ENCODE measurements at places on chromosomes 7 and 10.
A peak's percentile ranks its signal among the peaks of the same experiment; 100 is the strongest.

DNA sequence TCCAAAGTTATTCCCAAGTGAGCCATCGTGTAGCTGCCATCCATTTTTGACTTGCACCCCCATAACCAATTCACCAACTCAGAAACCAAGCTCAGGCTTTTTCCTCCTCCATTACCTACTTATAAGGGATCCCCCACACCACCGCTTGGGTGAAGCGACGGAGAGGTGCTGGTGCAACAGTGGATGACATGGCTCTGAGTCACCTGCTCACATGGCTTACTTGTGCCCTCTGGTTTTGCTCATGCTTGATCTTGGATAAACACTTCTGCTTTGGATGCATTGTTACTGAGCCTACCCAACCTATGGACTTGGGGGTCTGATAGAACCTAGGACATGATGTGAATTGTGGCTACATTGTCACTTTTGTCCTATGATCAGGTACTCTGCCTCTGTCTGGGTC is 12.0 kb upstream of the AKR1B1 start:
- DNase-seq = no peak

- no peak for DNase-seq
Measured at GRCh38 chr10:26213157-26213800, 3.3 kb upstream of the GAD2 start.

GRCh38 chr7:75537731-75538130 is 45.6 kb downstream of the SPDYE5 start:
- no peak for DNase-seq

GRCh38 chr10:29191674-29192073 is 97.2 kb upstream of the LYZL1 start:
- DNase-seq = no peak

GRCh38 chr7:105916603-105917002 is 40.2 kb upstream of the ATXN7L1 start:
- DNase-seq = no peak

DNA sequence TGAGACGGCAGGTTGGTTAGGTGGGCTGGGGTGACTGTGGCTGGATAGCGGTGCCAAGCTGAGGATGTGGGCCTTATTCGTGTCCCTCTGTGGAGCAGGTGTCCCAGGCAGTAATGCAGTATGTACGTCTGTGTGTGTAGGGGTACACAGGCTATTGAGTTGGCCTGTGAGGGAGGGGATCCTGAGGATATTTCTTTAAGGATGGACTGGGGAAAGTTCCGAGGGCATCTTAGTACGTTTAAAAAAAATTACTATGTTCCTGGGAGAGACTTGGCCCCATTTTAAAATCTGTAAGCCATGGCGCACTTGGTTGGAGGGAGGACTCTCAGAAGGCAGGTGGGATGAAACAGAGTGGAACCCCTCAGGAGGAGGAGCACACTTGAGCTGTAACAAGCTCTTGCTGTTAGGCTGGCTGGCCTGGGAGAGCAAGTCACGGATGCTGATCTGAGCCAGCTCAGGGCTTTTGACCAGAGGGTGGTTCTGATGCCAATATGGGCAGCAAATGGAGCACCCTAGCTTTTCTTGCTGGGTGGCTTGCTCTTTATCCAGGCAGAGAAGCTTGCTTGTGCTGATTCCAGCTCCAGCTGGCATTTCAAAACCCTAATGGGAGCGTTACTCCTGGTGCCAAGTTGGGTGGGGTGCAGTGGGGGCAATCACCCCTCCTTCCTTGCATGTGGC is 765 bp downstream of the WBP1L start:
- no peak for DNase-seq

DNA sequence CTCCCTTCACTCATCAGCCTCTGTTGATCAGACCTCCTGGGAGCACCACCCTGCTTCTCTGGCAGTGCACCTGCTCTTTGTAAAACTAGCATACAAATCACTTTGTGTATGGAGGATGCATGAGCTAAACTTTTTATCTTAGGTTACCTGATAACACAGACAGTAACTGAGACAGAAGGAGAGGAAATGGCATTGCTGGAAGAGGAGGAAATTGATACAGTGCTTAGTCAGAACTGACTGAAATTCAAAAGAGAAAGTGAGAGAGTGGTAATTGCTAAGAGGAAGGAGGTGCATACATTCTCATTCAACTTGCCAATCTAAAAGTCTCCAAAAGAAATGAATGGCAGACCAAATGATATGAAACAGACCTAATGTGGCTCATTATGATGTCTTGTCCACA is 1120.7 kb downstream of the GATA3 start:
- no peak for DNase-seq

DNA sequence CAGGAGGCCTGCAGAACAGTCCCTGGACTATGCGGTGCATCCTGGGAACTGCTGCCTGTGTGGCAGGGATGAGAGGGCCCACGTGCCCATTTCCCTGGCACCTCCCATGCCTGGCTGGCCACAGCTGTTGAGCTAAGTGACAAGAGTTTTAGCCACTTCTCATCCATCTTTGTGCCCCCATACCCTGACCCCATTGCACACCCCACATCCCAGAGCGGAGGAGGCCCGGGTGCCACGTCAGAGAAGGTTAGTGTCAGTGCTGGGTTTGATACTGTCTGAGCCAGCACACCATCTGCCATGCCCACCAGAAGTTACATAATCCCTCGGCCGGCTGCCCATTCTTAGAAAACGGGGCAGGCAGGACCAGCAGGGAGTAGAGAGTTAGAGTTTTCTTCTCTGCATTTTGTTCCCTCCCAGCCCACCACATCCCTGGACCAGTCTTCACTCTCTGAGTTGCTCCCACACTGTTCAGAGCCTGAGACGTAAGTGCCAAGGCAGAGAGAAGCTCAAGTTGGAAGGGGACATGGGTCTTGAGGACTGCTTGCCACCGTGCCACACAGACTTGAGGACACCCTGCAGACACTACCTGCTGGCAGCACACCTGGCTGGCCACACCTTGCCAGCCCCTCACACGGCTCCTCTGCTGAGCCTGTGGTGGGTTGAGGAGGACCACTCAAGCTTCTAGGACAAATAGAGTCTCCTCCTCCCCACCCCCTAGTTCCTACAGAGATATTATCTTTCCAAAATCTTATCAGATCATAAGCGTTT is 13.1 kb downstream of the UNC5B start:
- no peak for DNase-seq

- no peak for DNase-seq
Measured at GRCh38 chr10:133471300-133472109, 17.8 kb downstream of the SCART1 start.

DNA sequence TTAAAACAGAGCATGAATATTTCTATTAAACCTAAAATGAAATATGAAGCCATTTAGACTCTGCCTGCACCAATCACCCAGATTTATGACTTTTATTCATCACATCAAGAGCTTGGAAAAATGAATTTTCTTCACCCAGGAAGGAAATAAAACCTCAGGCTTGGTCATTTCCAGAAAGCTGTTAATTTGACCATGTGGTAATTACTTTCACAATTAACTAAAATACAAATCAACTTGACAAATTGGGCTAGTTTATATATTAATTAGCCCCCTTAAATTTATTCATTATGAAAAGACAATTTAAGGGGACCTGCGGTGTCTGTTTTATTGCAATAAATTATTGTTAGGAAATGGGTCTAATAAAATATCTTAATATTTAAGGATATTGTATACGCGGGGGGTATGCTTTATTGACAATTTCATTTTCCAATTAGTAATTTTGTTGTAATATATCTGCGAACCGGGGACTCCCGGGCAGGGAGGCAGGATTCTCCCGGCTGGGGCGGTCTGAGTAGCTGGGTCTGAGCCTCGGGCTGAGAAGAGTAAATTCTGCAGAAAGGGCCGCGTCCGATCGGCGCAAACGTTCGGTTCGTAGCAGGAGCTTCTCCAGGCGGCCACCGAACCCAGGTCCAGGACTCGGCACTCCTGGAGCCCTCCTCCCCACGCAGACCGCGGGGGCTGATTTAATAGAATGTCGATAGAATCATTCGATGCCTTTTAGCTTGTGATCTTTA is 9.4 kb upstream of the MNX1 start:
- DNase-seq = no peak

DNA sequence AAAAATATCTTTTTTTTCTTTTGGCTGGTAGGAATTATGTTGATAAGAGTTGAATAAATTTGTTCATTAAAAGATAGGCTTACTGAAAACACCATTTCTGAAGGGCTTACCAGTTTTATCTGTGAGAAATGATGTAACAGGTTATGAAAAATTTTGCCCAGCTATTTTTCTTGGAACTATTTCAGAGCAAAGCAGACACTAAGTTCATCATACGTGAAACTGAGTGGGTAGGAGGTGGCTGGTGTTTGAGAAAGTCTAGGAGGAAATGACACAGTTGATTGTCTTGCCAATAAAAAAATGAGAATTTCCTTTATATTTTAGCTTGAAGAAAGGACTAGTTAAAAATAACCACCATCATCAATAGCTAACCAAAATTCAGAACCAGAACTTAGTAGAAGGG is 6.2 kb upstream of the MRC1 start:
- DNase-seq = no peak

- no peak for DNase-seq
Measured at GRCh38 chr7:63521-64021, 128.8 kb upstream of the FAM20C start.

DNA sequence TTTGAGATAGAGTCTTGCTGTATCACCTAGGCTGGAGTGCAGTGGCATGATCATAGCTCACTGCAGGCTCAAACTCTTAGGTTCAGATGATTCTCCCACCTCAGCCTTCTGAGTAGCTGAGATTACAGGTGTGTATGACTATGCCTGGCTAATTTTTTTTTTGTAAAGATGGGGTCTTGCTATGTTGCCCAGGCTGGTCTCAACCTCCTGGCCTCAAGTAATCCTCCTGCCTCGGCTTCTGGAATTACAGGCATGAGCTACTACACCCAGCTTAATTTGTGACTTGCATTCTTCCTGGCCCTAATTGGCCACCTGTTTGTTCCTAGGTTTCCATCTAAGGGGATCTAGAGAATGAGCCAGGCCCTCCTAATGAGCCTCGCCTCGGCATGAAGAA is 9.3 kb downstream of the ARHGAP22 start:
- DNase-seq = no peak

GRCh38 chr7:48035301-48035966 is at the start of gene C7orf57:
C7orf57 (plus strand) TSS chr7:48035543; CDS start chr7:48036309, 766 bp downstream.
- peak; percentile 41 for DNase-seq

DNA sequence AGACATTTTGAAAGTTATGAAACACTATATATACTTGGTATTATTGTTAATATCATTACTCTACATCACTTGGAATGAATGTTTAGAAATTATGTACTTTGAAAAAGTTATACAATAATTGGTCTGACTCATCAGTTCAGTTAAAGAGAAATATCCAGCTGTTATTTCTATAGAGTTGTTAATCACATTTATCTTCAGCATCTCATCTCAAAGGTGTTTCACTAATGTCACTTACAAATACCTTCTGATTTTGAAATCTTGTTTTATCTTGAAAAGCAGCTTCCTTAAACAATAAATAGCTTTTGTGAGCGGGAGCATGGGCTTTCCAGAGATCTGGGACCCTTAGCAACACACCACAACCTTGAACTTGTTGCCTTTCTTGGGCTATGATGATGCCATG is 205.2 kb downstream of the PCLO start:
- DNase-seq = no peak

DNA sequence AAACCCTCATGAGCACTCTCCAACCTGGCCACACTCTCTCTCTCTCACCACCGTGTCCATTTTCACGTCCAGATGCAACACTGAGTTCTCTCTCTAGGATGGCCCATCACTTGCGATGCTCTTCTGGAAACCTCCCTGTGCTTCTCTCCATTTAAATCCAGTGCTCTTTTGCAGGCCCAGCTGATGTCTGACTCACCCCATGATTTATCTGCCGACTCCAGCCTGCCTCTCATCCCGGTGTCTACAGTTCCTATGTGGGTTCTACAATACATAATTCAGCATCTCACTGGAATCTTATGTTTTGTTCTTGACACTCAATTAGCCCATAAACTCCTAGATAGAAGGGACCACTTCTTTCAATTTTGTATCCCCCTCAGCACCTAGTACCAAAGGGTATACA is 5.0 kb downstream of the TPK1 start:
- DNase-seq = no peak

DNA sequence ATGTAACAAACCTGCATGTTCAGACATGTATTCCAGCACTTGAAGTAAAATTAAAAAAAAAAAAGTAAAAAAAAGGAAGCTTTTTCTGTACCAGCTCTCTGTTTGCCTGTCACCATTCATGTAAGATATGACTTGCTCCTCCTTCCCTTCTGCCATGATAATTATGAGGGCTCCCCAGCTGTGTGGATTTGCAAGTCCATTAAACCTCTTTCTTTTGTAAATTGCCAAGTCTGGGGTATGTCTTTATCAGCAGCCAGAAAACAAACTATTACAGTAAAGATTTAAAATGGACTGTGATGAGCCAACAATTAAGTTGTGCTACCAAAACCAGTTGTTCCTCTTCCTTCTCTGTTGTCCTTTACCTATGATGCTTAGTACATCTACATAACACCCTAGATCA is 619.6 kb downstream of the ARL4A start:
- no peak for DNase-seq

GRCh38 chr7:143967398-143967797 is 12.8 kb downstream of the OR2F1 start:
- DNase-seq = no peak

- no peak for DNase-seq
Measured at GRCh38 chr7:17490825-17491224, 192.4 kb downstream of the AHR start.

GRCh38 chr10:62095181-62096122 is 173.2 kb downstream of the RTKN2 start:
- DNase-seq = no peak

DNA sequence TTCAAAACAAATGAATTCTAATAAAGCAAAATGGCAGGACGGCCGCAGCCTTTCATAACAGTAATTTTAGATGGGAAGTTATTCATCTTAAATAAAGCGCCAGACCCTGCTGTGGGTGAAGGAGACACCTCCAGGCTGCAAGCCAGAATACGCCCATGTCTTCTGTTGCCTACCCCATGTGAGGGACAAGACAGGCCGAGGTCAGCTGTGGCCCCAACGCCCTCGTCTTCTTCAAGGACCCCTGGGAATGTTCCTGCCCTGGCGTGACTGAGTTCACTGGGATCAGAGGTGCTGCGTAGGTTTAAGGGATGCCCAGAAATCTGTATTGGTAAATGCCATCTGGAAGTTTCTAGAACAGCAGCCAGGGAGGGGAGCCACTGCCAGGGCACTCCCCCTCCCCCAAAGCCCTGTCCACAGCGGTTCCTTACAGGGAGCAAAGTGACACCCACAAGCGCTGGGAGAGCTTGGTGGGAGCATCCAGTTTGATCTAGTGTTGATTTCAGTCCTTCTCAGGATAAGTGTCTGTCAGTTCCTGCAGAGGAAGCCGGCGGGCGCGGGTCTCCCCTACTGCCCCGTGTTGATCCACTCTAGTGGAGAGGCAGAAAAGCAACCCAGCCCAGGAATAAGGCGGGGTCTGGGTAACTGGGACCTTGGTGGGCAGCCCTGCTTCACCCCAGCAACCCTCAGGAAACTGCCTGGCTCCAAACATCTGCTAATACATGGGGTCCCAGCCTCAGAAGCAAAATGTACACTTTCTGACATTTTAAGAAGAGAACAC is 20.6 kb downstream of the PAPOLB start:
- DNase-seq = no peak

GRCh38 chr10:11887381-11888227 is 64.4 kb downstream of the PROSER2 start:
- DNase-seq = no peak

- DNase-seq = no peak
Measured at GRCh38 chr10:78259391-78259790, 225.7 kb downstream of the RPS24 start.

Data from nucleus accumbens (tissue), 56 donors.